Retina (tissue), 1 donor: ENCODE measurements at places on chromosomes 1 and 21.
A peak's percentile ranks its signal among the peaks of the same experiment; 100 is the strongest.

- peak; percentile 74 for DNase-seq
Measured at GRCh38 chr1:67831850-67832513, 1.3 kb downstream of the GNG12 start.

DNA sequence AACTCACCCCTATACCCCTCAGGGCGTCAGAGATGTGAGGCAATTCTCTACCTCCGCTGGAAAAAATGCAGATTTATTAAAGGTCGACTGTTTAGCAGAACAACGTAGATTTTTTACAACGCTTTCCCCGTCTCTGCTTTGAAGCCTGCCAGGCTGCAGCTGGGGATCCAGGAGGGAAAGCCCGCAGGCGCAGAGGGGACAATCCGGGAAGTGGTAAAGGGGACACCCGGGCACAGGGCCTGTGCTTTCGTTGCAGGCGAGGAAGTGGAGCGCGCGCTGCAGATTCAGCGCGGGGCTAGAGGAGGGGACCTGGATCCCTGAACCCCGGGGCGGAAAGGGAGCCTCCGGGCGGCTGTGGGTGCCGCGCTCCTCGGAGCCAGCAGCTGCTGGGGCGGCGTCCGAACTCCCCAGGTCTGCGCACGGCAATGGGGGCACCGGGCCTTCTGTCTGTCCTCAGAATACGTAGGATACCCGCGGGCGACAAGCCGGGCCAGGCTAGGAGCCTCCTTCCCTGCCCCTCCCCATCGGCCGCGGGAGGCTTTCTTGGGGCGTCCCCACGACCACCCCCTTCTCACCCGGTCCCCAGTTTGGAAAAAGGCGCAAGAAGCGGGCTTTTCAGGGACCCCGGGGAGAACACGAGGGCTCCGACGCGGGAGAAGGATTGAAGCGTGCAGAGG, 5.5 kb downstream of the SIM2 start:
- peak; percentile 61 for DNase-seq

GRCh38 chr1:110605901-110606656, at the start of gene KCNA2:
KCNA2 (minus strand) TSS chr1:110606358; CDS start chr1:110604782, 1,576 bp downstream.
- peak; percentile 92 for DNase-seq

GRCh38 chr1:86567878-86568277, 21.0 kb downstream of the CLCA4 start:
- no peak for DNase-seq

GRCh38 chr1:86739648-86740509, 35.5 kb downstream of the SH3GLB1 start:
- DNase-seq: no peak

DNA sequence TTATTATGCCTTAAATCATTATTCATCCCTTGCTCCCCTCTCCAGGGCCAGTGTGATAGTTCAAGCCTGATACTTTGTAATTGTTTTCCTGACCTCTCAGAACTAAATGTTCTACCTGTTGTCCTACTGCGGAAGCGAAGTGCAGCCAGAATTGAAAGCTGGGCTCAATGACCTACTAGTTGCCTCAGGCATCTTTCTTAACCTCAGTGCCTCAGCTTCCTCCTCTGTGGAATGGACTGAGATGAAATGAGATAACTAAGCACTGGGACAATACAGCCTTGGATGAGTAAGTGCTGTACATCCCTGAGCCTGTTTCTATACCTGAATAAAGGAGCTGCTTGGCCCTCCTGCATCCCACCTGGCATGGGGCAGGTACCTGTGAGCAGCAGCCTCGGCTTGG, 26.4 kb downstream of the COL16A1 start:
- DNase-seq: no peak

- DNase-seq: peak; percentile 59
Measured at GRCh38 chr1:184210862-184211261, 159.3 kb downstream of the TSEN15 start.
